ENCODE measurements at places on chromosomes 5 and 9.
A peak's percentile ranks its signal among the peaks of the same experiment; 100 is the strongest.

GRCh38 chr9:37947471-37947870 is 43.5 kb upstream of the SLC25A51 start:
- DNase-seq: no peak

- no peak for DNase-seq
Observed at GRCh38 chr5:12636209-12636608, 732.0 kb upstream of the CTNND2 start.

DNA sequence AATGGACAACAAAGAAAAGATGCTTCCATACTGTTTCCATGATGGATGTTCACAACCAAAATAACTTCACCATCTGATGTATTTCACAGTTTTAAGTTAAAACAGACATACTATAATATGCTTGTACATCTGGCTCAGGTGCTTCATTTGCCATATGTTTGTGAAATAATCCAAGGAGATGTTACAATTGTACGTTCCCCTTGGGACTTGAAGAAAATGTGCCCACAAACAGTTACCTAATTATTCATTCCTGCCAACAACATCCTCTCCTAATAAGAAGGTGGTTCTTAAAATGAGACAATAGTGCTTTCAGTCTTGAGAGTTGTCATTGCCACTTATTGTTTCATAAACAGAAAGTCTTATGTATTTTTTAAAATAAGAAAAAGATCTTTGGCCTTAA is 33.1 kb upstream of the SMARCA2 start:
- no peak for DNase-seq

- no peak for DNase-seq
Observed at GRCh38 chr9:79809316-79809876, 237.6 kb downstream of the TLE4 start.

GRCh38 chr9:129163753-129164152 is 14.3 kb downstream of the IER5L start:
- no peak for DNase-seq

GRCh38 chr5:94072116-94072515 is 330.7 kb upstream of the POU5F2 start:
- DNase-seq: no peak

- DNase-seq: no peak
Observed at GRCh38 chr5:1297243-1297642, 2.4 kb upstream of the TERT start.

DNA sequence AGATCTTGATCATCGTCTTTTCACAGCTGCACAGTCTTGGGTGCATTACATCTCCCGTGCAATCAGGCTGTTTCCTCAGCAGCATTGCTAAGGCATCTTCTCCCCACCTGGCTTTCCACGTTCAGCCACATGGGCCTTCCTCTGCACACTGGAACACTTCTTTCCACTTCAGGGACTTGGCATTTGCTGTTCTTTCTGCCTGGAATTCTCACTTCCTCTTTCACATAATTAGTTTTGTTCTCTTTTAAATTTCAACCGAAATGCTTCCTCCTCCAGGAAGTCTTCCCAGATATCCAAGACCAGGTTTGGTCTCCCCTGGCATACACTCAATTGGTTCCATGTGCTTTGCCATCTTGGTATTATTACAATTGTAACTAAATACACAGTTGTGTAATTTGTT is 43.8 kb downstream of the WHRN start:
- no peak for DNase-seq

DNA sequence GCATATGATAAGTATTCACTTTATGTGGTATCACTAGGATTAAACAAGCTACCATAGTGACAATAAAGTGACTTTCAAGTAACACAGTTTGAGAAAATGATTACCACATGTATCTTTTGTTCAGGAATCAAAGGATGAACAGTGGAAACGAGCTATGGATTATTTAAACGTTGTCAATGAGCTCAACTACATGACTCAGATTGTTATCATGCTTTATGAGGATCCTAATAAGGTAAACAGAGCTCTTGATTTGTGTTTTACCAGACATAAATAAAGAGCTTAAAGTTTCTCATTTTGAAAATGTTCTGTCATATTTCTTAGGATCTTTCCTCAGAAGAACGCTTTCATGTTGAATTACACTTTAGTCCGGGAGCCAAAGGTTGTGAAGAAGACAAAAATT is 57.4 kb downstream of the PPIP5K2 start:
- no peak for DNase-seq

DNA sequence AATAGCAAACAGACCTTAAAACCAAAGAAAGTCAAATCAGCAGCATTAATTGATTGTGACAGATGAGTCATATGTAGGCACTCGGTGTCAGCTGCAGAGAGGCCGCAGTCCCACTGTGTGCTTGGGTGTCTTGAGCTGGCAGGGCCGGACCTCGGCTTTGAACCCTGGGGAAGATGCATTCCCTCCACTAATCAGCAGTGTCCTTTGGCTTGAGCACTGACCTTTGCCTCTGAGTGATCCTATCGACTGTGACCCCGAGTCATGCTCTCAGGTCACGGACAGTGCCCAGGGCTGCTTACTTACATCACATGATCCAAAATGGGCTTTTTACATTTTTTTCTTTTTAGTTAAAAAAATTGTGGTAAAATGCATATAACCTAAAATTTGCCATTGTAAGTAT is 188.7 kb downstream of the GADD45G start:
- no peak for DNase-seq

- DNase-seq: no peak
Observed at GRCh38 chr9:68508547-68508946, 32.1 kb downstream of the TMEM252 start.

- DNase-seq: no peak
Observed at GRCh38 chr9:105963343-105964099, 269.2 kb downstream of the TMEM38B start.

DNA sequence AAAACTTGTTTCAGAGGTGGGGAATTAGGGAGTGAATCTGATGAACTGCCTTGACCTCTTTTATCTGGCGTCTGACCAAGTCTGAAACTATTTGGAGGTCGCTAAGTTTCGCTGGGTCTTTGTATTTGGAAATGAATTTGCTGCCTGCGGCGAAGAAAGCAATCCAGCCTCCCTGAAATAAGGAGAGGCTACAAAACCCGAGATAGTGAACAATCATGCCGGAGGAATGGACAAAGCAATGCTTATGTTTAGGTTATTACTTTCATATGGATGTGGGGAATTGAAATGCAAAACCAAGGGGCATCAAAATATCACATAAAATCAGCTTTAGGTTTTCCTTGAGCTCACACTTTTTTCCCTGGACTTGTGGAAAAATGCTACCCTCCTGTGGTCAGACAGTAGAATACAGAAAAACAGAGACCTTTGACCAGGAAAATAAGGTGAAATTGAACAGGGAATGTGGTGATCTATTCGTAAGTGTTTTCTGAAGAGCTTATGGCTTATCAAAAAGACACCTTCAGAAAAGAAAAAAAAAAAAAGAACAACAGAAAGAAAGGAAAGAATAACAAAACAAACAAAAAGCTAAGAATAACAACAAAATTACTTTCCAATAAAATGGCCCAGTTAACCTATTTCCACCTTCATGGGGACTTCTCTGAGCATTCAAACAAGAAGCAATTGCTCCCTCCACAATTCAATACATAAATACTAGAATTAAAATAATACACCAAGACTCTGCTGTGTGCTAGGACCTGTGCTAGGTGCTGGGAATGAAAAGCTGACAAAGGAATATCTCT is 68.6 kb upstream of the DPYSL3 start:
- DNase-seq: peak; percentile 49

DNA sequence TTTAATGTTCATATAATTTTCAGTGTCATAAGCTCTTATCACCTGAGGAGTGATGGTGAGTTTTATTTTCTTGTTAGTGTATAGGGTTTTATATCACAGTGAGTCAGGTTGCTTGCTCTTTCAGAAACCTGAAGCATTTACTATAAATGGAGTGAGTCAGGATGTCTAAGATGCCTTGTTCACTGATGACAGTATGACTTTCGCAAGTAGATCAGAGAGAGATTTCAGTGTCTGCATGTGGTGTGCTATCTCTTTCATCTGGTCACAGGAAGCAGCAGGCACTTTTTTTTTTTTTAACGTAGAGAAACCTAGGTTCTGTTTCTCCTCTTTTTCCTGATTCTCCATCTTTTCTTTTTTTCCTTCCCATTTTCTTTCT is 237.1 kb downstream of the DMRTA1 start:
- no peak for DNase-seq

GRCh38 chr5:140312067-140312790 is 9.3 kb upstream of the PFDN1 start:
- DNase-seq: no peak

GRCh38 chr9:111967621-111968020 is 71.0 kb downstream of the UGCG start:
- DNase-seq: no peak

- no peak for DNase-seq
Observed at GRCh38 chr5:38666668-38667498, 110.4 kb upstream of the LIFR start.

DNA sequence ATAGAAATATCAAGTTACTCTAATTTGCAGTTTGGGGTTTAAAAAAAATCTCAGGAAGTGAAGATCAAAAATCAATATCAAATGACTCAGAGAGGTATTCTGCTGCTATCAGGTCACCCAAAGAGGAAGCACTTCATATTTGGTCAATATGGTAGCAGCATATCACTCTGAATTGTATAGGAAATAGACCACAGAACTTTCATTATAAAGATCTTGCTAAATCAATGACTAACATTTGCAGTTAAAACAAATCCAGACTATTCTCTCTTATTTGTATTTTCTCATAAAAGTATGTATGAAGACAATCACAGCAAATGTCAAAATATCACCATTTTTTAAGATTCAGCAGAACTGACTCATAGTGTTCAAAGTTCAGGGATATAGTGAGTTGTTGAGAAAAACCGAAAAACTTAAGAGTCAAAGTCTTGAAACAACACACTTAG is 105.8 kb upstream of the PCSK1 start:
- DNase-seq: no peak

DNA sequence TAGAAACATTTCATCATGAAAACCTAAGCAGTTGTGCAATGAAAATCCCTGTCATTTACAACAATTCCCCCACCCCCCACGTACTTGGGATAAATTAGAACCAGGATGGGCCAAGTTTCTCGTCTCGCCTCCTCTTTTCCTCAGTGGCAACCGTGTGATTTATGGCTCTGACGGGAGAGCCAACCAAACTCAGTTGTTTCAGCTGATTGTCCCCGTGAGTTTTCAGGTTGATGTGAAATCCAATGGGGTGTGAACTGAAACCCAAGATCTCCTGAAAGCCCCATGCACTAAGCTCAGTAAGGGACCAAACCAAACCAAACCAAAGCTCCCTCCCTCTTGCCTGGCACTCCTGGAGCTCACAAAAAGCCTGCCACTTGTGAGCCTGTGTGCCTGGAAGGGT is 138.7 kb upstream of the SLC24A2 start:
- no peak for DNase-seq

- no peak for DNase-seq
Observed at GRCh38 chr9:114163517-114163951, 8.2 kb downstream of the COL27A1 start.

- peak; percentile 79 for DNase-seq
Observed at GRCh38 chr9:83062651-83063527, at the start of gene RASEF. TSS of gene RASEF (minus strand) at chr9:83063142. CDS start at chr9:83062867, 275 bp downstream.

GRCh38 chr9:90032296-90033027 is 427.6 kb downstream of the GADD45G start:
- DNase-seq: no peak

GRCh38 chr9:2413160-2413805 is 208.3 kb upstream of the VLDLR start:
- DNase-seq: no peak

- peak; percentile 2 for DNase-seq
Observed at GRCh38 chr9:347667-348292, 133.1 kb downstream of the DOCK8 start.

GRCh38 chr5:54883374-54884194 is 101.8 kb downstream of the ESM1 start:
- DNase-seq: no peak
